ENCODE measurements at places on chromosomes 6 and 20.

GRCh38 chr6:84333842-84334241, 106.4 kb upstream of the CEP162 start:
- DNase-seq, result no peak

DNA sequence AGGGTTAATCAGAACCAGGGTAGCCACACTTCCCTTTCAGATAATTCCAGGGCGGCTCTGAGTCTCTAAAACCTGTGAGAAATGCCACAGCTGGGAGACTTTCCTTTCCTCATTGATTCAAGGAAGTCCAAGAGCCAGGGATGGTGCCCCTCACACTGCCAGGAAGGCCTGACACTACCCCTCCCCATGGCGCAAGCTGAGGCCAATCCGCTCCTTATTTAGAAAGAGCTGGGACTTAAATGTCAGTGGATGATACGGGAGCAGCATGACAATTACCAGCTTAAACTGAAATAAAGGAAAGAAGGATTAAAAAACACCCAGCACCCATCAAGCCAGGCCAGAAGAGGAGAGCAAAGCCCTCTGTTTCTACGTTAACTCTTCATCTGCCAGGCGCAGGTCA, 244.4 kb downstream of the LRFN2 start:
- DNase-seq, result no peak

GRCh38 chr6:31614684-31615578, at the start of gene AIF1:
Gene AIF1, plus strand, starts transcription at chr6:31615234. Its CDS starts 96 bp downstream, at chr6:31615330.
- no peak for DNase-seq

GRCh38 chr6:168416531-168416930, 24.5 kb upstream of the SMOC2 start:
- DNase-seq, result no peak

GRCh38 chr6:1584146-1584545, 25.6 kb upstream of the FOXC1 start:
- DNase-seq, result no peak

GRCh38 chr20:32365564-32365963, 7.4 kb downstream of the ASXL1 start:
- DNase-seq, result no peak

DNA sequence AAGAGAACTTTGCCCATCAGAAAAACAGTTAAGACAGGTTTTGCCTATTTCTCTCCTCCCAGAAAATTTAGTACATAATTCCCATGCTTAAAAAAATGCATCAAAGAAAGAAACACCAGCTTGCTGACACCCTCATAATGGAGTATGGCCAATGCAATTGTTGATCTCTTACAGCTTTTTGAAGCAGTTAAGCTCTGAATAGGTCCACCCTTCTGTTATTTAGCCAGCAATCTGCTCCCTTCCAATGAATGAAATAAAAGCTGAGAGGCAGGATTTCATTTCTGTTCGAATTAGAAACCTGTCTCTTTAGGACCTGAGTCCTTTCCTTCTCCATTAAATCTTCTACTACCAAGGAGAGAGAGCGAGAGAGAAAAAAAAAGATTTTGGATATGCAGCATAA, 288.7 kb downstream of the RNF144B start:
- no peak for DNase-seq

DNA sequence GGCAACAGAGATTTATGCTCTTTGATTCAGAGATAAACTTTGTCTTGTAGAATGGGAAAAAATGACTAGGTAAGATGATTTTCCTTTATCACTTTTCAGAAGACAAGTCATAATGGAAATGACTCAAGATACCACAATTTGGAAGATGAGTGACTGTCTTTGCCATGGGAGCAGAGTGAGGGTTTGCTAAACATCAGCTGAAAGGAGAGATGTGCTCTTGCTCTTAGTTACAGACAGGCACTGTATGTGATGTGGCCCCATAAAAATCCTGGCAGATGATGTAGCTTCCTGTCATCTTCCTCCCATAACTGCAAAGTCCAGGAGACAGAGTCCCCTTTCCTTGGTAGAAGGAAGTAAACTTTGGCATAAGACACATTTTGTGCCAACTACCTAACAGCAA, 47.6 kb downstream of the BACH2 start:
- no peak for DNase-seq

DNA sequence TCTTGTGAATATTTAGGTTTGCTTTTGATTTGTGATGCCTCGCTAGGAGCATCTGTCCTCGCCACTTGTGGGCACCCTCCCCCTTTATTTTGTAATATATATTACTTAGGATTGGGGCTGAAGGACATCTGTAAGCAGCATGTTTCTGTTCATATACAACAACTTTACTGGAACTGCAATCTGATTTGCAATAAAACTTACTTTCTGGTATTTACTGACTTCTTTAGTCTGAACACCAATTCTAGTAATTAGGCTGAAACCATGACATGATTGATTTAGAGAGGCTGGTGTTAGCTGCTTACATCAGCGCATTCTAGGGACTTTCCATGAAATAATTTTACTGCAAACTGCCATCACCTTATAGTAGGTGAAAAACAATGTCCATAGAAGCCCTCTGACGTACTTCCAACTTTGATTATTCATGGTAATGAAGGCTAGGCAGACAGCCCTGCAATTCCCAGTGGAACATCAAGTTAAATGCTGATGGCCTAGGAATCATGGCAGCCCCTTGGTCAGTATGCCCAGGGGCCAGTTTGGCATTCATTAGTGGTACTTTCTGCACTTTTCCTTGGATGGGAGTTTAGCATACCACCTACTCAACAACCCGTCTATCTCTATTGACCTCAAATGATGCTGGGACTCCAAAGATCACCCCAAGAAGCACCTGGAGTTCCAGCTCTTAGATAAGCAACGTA, 132.9 kb upstream of the MCHR2 start:
- DNase-seq, result no peak

DNA sequence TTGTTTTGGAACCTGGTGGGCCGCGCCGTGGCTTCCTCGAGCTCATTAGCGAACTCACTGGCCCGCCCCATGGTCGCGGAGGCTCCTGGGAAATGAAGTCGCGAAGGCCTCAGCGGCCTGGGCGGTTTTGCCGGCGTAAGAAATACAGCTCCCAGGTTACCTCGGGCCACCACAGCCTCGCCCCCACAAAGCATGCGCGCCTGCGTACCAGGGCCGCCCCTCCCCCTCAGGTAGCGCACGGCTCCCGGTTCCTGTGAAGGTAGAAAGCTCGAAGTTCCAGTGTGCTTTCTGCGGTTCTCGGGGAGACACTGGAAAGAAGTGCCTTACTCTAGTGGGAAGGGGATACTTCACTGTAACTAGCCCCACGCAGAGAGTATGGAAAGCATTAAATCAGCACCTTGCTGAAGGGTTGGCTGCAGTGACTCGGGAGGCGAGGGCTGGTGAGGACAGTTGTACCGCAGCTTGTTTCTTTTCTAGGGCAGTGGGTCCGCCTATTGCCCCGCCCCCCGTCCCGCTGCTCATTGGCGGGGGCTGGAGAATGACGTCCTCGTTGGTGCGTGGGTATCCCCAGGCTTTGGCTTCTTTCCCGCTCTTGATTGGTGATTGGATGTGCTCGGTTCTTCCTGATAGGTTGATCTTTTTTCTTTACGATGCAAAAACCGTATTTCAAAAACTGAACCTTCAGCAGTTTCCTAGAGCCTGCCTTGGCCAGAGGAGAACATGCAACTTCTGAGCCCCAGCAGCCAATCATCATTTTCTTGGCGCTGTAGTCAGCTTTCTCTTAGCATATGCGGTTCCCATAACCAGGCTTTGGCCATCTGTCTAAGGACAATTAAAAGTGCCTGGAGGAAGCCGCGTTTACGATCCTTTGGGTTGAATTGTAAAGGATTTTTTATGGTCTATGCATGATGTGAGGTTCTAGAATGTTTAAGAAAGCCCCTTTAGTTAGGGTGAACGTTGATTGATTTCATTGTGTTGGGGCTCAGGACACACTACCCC, at the start of gene CDK19:
TSS of gene CDK19 (minus strand) at position 59 of the 999 bp plus-strand sequence. CDS start 333 bp downstream, outside the sequence.
- DNase-seq, result peak; percentile 97

DNA sequence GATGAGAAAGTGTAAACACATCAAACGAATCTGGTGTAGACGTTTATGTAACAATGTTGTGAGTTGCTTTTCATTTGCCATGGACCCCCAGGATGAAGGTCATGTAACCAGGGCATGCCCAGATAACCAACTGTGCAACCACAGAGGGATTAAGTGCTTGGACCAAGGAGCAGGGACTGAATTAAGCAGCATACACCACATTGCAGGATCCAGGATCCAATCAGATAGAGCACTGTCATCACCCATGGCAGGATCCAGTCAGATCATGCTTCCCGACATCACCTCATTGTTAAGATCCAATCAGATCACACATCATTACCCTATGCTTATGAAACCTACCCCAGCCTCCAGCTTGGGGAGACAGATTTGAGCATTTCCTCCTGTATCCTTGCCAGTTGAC, 74.3 kb upstream of the RCAN2 start:
- no peak for DNase-seq

- no peak for DNase-seq
Observed at GRCh38 chr6:23783901-23784300, 342.1 kb upstream of the NRSN1 start.

DNA sequence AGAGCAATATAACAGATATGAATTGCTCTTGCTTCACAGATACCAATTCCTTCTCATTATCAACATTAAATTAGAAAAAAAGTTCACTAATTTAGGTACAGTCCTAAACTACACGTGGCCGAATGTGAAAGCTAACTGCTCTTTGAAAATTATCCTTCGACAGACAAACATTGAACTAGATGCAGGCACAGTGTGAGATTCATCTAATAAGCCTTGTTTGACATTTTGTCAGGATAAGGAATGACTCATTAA, 1.1 kb downstream of the FAM184A start:
- DNase-seq, result no peak

- DNase-seq, result no peak
Observed at GRCh38 chr6:105824732-105825131, 261.4 kb upstream of the PRDM1 start.

DNA sequence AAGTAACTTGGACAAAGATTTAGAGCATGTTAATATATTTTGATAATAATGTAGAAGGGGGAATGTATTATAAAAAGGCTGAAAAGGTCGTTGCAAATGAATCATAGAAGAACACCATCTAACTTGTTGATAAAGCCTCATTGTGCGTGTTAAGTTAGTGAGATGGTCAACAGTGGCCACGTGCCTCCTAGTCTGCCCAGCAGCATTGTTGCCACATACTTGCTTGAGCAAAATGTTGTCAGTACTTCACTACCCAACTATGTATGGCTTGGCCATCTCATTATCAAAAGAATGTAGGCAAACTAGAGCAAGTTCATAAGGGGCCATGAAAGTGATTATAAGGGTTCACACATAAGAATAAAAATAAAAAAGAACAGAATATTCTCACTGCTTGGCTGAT, 84.6 kb downstream of the PHACTR1 start:
- no peak for DNase-seq

GRCh38 chr20:63434599-63435378, 37.7 kb downstream of the KCNQ2 start:
- peak; percentile 95 for DNase-seq

DNA sequence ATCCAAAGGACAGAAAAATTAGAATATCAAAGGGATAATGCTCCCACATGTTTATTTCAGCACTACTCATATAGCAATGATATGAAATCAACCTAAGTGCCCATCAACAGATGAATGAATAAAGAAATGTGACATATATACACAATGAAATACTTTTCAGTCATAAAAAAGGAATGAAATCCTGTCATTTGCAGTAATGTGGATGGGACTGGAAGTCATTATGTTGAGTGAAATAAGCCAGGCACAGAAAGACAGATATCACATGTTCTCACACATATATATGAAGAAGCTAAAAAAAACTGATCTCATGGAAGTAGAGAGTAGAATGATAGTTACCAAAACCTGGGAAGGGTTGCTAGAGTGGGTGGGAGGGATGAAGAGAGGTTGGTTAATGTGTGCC, 135.7 kb downstream of the IBTK start:
- no peak for DNase-seq

- DNase-seq, result no peak
Observed at GRCh38 chr20:2729791-2730190, 37.2 kb downstream of the EBF4 start.

- no peak for DNase-seq
Observed at GRCh38 chr20:52201395-52201794, 9.8 kb upstream of the ZFP64 start.

DNA sequence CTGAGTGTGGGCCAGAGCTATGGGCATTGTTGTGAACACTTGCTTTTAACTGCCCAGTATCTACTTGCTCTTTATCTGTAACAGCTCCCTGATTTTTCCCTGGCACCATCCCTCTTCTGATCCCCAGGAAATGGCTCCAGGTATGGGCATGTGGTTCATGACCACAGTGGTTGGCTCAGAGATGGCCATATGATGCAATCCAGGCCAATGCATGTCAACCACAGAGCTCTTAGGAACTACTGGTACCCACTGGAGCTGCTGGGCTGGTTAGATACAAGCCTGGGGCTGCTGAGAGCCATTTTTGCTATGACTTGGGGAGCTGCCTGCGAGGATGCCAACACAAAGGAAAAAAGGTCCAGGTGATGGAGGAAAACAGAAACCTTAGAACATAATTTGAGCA, 55.6 kb downstream of the KCNB1 start:
- DNase-seq, result no peak

- DNase-seq, result peak; percentile 22
Observed at GRCh38 chr6:170148709-170149470, 142.0 kb downstream of the DLL1 start.

GRCh38 chr6:37251211-37251780, 6.3 kb upstream of the TBC1D22B start:
- DNase-seq, result no peak

DNA sequence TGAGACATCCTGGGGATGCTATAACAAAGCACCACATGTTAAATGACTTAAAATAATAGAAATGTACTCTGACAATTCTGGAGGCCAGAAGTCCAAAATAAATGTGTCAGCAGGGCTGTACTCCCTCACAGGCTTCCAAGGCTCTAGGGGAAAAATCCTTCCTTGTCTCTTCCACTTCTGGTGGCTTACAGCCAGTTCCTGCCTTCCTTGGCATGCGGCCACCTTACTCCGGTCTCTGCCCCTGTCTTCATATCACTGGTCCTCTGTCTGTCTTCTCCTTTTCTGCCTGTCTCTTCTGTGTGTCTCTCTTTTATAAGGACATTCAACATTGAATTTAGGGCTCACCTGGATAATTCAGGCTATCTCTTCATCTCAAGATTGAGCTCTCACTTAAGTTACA, 155.3 kb upstream of the SYNCRIP start:
- DNase-seq, result no peak

DNA sequence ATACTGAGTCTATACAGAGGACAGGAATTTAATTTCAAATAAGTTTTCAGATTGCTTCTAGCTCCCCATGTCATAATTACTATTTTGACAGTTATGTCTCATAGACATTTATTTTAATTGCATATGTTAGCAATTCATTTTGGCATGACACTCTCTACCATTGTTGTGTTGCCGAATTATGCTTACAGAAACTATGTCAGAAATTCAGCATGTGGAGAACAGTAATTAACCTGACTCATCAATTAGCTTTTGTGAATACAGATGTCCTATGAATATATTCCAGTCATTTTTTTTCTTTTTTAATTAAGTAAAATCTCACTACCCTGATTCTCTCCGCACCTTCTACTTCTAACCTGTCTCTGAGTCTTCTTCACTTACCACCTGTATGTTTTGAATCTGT, 105.1 kb downstream of the NKAIN2 start:
- DNase-seq, result no peak

GRCh38 chr6:85911067-85911466, 268.4 kb upstream of the SYNCRIP start:
- DNase-seq, result no peak

Measured in posterior cingulate gyrus (tissue), 11 donors.